NK-92 treated with Interleukin-12 subunit alpha and Interleukin-12 subunit beta, amount 100 ng/mL, for 24 hours (cell line): ENCODE measurements at places on chromosomes 4 and X.

DNA sequence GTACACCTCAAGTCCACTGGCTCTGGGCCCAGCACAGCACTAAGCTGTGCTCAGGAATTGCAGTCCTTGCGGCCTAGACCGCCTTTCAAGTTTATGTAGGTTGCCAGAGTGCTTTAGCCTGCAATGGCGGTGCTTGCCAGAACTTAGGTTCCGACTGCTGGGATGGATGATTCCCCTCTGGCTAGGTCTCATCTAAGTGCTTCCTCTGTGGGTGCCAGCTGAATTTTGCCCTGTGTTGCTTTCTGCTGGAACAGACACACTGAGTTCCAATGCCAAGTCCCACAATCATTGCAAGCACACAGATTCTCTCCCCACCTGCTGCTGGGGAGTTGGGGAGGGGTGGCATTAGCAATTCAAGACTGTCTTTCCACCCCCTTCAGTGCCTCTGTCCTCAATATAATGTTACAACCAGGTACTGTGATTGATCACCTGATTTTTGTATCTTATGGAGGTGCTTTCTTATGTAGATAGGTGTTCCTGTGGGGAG lies 129.5 kb downstream of the GRID2 start:
- DNase-seq, result no peak

DNA sequence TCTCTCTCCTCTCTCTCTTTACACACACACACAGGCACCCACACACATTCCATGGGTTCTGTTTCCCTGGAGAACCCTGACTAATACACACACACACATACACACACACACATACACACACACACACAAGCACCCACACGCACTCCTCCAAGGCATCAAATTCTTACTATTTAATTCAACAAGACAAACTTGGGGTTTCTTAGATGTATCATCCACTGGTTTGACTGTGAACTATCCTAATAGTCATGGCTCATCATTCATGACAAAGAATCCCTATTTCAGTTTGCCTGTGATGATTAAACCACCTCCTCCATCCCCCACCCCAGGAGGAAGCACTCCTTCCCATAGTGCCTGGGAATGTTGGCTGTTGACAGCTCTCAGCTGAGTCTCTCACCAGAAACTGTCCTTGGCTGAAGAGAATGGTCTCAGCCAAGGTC lies 98.2 kb downstream of the USP46 start:
- DNase-seq, result no peak

- no peak for DNase-seq
Measured at GRCh38 chrX:341541-342101, 23.0 kb upstream of the GTPBP6 start.

- DNase-seq, result no peak
Measured at GRCh38 chr4:8790749-8791148, 80.9 kb downstream of the HMX1 start.

- DNase-seq, result no peak
Measured at GRCh38 chrX:2376166-2376565, 124.6 kb downstream of the DHRSX start.

- DNase-seq, result peak; percentile 15
Measured at GRCh38 chr4:182918791-182919302, 1.7 kb upstream of the DCTD start.

GRCh38 chrX:14864631-14865030 lies 8.2 kb downstream of the FANCB start:
- DNase-seq, result no peak

DNA sequence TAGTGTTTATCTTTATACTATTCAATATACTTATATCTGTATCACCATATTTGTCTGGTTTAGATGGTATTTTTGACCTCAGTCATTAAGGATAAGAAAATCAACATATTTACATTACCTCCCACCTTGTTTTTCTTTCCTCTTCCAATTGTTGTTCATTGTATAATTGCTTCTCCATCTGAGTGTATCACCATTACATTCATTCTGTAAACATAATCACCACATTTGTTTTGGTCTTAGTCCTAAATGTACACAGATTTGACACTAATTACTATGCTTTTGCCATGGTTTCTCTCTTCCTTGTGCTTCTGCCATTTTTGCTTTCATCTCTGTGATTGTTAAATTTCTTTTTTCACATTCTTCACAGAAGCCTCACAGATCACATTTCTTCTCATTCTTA lies 12.7 kb downstream of the ARMCX6 start:
- DNase-seq, result no peak

- DNase-seq, result no peak
Measured at GRCh38 chrX:633985-634958, 3.7 kb downstream of the SHOX start.

DNA sequence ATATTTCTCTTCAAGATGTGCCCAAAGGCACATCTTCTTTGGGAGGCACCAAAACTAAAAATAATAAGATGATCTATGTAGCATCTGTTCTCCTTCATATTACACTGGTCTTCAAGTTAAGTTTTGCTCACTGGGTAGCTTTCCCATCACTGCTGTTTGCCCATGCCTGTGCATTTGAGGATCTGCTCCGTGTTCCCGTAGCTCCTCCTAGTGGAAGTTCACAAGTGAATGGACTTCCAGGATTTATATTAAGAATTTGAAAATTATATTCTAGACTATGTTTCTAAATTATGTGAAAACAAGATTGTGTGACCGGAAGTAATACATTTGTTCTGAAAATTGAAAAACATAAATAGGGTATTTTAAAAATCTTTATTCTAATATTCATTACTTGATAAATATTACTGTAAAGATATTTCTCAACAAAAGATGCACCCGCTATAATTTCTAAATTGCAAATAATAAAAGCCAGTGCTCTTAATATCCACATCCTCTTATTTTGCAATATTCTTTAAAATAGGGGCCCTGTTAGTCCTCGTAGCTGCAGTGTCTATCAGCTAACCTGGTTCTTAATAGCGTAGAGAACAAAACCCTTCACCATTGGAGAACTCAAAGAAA lies 147.7 kb downstream of the RBM46 start:
- DNase-seq, result no peak

GRCh38 chrX:113512700-113513395 lies 672.2 kb upstream of the AMOT start:
- DNase-seq, result no peak

DNA sequence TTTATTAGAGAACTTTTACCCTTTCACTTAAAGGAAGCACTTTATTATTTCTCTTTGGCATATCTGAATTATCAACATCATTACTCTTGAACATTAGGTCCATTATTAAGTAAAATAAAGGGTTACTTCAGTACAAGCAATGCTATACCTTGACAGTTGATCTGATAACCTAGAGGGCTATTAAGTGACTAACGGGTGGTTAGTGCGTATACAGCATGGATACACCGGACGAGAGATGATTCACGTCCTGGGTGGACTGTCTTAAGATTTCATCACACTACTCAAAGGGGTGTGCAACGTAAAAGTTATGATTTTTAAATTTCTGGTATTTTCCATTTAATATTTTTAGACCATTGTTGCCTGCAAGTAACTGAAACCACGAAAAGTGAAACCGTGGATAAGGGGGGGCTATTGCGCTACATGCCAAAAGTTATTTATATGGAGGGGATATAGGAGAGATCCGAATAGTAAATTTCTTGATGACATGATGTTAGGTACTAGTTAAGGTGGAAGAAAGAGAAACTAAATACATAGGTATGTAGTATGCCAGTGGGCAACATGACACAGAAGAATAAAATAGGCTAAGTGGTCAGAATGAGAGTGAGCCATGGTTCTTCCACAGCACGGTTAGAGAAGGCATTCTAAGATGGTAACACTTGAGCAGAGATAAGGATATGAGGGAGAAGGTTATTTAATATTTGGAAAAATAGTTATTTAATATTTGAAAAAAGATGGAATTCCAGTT lies 230.8 kb upstream of the ANKRD50 start:
- DNase-seq, result no peak

DNA sequence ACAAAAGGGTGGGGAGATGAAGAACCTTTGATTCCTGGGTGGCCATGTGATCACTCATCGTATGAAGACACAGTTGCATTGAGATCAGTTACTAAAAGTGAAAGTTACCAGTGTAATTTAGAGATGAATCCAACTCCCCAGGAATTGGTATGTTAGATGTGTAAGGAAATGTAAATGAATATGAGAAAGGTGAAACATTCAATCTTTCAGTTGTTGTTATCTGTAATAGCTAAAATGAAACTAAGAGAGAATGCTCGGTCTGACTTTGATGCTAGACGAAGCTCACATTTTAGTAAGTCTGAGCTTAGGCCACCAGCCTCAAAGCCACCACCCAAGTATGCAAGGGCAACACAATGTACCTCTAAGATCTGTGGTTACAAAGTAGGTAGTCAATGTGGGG lies 194.3 kb upstream of the POF1B start:
- no peak for DNase-seq

DNA sequence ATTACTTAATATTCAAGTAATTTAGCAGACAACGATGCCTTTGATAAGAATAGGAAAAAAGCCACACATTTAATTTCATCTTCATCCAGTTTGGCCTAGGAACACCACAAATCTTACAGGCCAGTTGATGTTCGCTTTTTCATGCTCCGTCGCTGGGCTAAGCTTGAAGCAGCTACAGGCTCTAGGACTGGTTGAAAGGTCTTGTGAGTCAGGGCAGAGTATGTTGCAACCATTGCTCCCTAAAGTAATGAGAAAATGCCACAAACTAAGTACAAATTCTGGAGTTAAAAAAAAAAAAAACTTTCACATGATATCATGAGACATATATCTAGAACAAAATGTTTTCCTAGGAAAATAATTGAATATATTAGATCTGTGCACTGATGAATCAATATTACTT lies 123.8 kb downstream of the RPS6KA6 start:
- no peak for DNase-seq

DNA sequence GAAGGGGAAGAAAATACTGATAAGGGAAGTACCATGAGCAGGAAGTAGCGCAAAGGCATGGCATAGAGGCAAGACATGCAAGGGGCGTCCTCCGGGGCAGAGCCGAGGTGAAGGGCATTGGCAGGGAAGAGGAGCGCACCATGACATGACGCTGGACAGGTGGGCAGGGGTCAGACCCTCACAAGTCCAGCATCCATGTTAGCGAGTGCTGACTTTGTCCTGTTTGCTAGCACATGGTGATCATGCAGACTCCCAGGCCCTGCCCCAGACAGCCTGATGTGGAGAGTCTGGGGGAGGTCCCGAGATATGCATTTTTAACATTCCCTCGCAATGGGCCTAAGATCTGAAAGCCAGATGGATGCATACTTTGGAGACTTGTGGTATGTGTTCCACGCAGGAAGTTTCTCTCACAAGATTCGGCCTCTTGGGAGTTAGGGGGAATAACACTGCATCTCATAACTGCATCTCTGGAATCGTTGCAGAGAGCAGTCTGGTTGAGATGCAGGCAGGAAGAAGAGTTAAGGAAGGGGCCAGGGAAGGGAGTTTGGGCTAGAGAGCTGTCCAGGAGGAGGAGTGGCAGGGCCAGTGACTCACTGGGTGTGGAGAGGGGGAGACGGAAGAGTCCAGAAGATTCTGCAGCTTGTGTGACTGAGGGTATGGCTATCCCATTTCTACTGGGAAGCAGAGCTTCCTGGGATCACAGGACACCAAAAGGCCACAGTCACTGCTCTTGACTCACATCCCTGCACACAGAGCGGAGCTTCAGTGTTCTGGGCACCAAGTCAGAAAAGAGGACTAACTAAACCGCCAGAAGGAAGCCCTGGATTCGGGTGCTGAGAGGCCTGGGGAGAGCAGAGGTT lies 59.7 kb downstream of the FAM184B start:
- no peak for DNase-seq

DNA sequence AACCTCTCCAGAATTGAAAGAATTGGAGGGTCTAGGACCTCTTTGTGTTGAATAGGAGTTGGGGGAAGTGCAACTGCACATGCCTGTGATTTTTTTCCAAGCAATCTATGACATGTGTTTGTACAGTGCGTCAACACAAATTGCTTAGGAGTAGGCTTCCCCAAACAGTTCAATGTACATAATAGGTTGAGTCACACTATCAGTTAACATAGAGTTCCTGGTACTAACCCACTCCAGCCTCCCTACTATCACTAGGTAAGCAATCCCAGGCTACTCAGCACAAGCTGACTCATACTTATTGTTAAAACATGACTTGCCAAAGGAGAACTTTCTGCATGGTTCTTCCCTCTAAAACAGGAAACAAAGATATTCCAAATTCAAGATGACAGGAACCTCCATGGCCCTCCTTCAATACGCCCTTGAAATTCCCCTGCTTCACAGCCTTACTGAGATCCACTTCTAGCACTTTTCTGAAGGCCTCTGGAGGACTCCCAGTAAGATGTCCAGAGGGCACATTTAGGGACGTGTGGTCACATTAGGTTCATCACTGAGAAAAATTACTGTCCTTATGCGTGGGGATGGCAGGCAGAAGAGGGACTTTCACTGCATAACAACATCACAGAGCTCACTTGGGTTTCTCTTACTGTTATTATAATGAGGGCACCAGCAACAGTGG lies 8.4 kb upstream of the VSIG1 start:
- no peak for DNase-seq

- no peak for DNase-seq
Measured at GRCh38 chr4:23875317-23875716, 14.5 kb downstream of the PPARGC1A start.
